ENCODE measurements at places on chromosomes 6 and 20. TPM values are rescaled to one million over a fixed set of nuclear protein-coding genes. Genes with fewer than 3 reads are reported as not detected.

- no peak for DNase-seq
Measured at GRCh38 chr20:61925555-61926252, 140.0 kb downstream of the TAF4 start.

- DNase-seq, result no peak
Measured at GRCh38 chr6:10591422-10592160, 70.4 kb downstream of the GCNT2 start.

DNA sequence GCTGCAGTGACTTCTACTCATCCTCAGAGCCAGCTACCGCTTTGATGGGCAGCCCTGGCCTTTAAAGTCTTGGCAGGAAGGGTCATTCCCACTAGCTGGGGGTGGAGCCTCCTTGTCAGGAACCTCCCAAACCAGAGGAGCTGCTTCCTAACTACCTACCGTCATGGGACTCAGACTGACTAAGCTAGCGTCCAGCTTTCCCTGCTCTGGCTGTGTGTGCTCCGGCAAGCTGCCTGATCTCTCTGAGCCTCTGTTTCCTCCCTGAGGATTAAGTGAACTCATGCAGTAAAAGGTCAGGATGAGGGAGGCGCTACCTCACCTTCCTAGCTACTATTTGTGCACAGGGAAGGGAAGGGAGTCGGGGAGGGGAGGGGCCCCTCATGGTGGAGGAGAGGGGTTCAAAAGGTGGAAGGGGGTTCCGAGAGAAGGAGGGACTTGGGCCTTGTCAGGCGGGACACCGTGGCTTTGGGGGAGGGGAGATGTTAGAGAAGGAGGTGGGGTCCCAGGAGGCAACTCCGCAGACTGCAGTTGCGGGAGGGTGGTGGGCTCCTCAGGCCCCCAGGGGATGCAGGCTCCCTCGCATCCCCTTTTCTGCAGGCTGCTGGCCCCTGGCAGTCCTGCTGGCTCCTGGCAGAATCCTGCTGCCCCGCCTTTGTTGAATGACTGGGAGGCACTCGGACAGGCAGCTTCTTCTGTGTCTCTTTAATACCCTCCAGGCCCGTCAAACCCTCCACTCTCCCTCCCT lies 9.8 kb downstream of the DUSP15 start:
- no peak for DNase-seq

GRCh38 chr6:37943436-37944058 lies 124.0 kb downstream of the ZFAND3 start:
- no peak for DNase-seq

GRCh38 chr6:72218125-72218524 lies 331.8 kb downstream of the RIMS1 start:
- peak; percentile 41 for DNase-seq

- no peak for DNase-seq
Measured at GRCh38 chr6:20483887-20484497, 50.3 kb upstream of the CDKAL1 start.

The EPB41L1 gene
- total RNA-seq, result 230 TPM

The RIMS1 gene
- total RNA-seq, result 4.5 TPM

The HLA-DOB gene
- total RNA-seq, result 6.1 TPM

Measured in kidney (tissue), 22 donors.